ENCODE measurements at places on chromosomes 16 and 17. TPM values are rescaled to one million over a fixed set of nuclear protein-coding genes. Genes with fewer than 3 reads are reported as not detected.

Gene CTCF
- 70.9 TPM for polyA plus RNA-seq

Gene DDX52
- 13.8 TPM for polyA plus RNA-seq

Gene XAF1
- 76.2 TPM for polyA plus RNA-seq

Gene KRTAP9-8
- polyA plus RNA-seq, result not detected

Gene CHD9NB
- polyA plus RNA-seq, result not detected

Gene KRT31
- polyA plus RNA-seq, result not detected

Gene CD300C
- 1.6 TPM for polyA plus RNA-seq

Gene KRTAP4-1
- not detected for polyA plus RNA-seq

Gene SSH2
- polyA plus RNA-seq, result 51.6 TPM

Gene TAT
- polyA plus RNA-seq, result not detected

Gene ZNF213
- polyA plus RNA-seq, result 1.9 TPM

Gene AGRP
- not detected for polyA plus RNA-seq

Gene PIPOX
- polyA plus RNA-seq, result 0.15 TPM

Gene CDH5
- polyA plus RNA-seq, result not detected

Gene MYOCD
- not detected for polyA plus RNA-seq

Gene DNASE1L2
- not detected for polyA plus RNA-seq

Gene EPN3
- not detected for polyA plus RNA-seq

Gene ANKS4B
- not detected for polyA plus RNA-seq

Gene FOXC2
- not detected for polyA plus RNA-seq

Gene SLFN14
- polyA plus RNA-seq, result not detected

Gene SLFN12
- 2.4 TPM for polyA plus RNA-seq

Gene C16orf96
- 0.05 TPM for polyA plus RNA-seq

Gene NPIPB9
- polyA plus RNA-seq, result 0.31 TPM

Gene KRT15
- polyA plus RNA-seq, result not detected

Measured in IgD-negative memory B cell (primary cell).